ENCODE measurements at places on chromosomes 7 and 10. TPM values are rescaled to one million over a fixed set of nuclear protein-coding genes. Genes with fewer than 3 reads are reported as not detected.

DNA sequence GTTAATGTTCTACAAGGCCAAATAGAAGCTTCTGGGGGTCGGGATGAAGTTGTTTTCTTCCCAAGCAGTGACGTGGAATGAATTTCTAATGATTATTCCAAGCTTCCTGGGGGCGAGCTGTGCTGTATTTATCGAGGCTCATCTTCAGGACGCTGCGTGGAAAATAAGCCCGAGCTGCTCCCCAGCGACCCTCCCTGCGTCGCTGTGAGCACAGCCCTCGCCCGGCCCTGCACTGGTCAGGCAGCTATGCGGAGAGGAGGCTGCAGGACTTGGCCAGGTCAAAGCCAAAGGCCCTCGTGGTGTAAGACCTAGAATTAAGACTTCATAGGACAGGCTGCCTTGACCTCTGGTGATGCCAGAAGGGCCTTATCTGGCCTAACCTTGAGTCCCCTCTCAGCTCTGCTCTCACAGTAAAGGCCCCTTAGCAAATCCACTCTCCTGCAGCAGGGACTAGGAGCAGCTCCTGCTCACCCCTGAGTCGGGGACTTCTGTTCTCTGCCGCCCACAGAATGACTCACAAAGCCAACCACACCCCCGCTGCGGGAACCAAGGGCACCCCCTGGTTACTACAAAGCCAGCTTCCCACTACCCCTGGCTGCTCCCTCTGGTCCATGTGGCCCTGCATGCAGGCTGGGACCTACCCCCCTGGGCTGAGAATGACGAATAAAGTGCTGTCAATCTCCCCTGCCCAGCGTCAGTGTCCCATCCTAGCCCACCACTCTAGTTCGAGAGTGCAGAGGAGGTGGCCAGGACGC is 501.6 kb downstream of the TCERG1L start:
- no peak for DNase-seq

DNA sequence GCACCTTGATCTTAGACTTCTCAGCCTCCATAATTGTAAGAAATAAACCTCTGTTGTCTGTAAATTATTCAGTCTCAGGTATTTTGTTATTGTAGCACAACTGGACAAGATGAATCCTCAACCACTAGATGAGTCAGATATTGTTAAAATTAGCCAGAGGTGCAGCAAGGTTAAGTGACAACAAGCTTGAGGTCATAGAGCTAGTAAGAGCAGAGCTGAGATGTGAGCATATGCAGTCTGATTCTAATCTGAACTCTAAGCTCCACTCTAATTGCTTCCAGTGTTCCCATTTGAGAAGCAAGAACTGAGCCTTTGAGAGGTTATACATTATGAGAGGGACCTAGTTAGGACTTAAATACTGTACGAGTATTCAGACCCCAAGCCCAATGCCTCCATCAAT is 93.1 kb downstream of the FZD1 start:
- no peak for DNase-seq

PPP1R17 gene
- total RNA-seq: not detected

PLEKHS1 gene
- total RNA-seq: not detected

All from sigmoid colon (tissue), 7 donors.